Progenitor cell of endocrine pancreas (in vitro differentiated cells): ENCODE measurements at places on chromosomes 5 and 9. TPM values are rescaled to one million over a fixed set of nuclear protein-coding genes. Genes with fewer than 3 reads are reported as not detected.

DNA sequence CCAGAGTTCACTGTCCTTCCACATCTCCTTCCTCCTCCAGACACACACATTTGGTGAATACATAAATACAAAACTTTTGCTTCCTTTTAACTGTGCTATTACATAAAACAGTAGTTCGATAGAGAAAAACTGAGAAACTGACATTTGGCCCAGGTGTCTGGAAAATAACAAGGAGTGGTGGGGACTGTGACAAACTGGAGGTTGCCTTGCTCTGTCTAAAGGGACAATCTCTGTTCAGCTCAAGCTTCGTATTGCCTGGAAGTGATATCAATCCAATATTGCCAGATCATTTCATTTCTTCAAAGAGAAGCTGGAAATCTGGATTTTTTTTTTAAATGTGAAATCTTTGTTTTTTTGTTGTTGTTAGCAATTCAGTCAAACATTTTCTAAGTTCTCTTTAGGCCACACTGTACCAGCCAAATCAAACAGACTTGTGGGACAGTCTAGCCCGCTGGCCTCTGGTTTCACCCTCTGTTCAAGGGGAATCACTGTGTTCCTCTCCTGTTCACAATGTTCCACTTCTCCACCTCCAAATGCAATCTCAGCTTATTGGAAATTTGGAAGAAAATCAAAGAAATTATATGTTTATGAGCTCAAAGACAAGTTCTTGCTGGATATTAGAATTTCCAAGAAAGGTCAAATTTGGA, 612.5 kb downstream of the KIF4B start:
- H3K4me1 ChIP-seq: peaks cover 5% of the 10 kb centered on the region
- H3K27me3 ChIP-seq: peaks cover 38% of the 10 kb centered on the region
- DNase-seq: no peak
- H3K36me3 ChIP-seq: no peaks in the 10 kb centered on the region

DNA sequence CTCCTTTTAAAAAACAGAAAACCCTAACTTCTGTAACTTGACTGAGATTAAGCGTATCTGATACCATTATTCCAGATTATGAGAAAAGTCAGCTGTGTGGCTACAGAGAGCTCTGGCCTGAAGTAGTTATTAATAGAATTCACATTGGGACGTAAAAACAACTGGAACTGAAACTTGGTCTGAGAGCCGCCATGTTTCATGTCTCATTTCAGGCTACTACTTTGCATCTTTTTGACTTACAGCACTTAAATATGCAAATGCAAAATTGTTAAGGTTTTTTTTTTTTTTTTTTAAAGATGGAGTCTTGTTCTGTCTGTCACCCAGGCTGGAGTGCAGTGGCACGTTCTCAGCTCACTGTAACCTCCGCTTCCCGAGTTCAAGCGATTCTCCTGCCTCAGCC, 25.2 kb downstream of the MAP3K1 start:
- no peak overlapping the region for H3K27ac ChIP-seq
- no peaks in the 10 kb centered on the region for H3K36me3 ChIP-seq
- H3K4me3 ChIP-seq: no peak overlapping the region

DNA sequence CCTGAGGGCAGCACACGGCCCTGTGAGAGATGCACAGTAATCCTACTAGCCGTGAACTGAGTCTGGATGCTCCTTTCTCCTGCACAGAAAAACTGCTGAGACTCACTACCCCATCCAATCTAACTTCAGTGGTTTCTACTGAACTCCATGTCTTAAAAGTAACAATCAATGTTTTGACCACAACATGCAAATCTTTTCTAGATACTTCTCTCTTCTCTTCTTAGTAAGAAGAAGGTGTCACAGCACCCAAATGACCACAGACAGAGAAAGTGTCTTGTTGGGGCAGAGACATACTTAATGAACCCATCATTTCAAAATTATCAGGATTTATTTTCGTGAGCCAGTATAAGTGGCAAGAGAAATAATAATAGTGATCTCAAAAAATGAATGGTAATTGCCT, 285.8 kb upstream of the MEF2C start:
- H3K4me1 ChIP-seq: no peaks in the 10 kb centered on the region
- H3K27ac ChIP-seq: no peak overlapping the region
- H3K4me3 ChIP-seq: no peak overlapping the region
- H3K27me3 ChIP-seq: no peaks in the 10 kb centered on the region
- no peaks in the 10 kb centered on the region for H3K36me3 ChIP-seq

DNA sequence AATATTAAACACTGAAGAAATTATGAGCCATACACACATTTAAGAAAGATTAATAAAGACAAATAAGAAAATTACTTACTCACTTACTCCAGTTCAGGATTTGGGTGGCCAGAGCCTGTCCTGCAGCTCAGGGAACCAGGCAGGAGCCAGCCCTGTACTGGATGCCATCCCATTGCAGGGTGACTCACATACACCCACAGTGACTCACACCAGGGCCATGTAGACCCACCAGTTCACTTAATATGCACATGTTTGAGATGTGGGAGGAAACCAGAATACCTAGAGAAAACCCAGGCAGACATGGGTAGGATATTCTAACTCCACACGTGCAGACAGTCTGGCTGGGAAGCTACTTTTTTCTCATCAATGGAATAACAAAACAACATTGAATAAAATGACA, 49.6 kb upstream of the ADRB2 start:
- no peak overlapping the region for H3K4me3 ChIP-seq
- no peaks in the 10 kb centered on the region for H3K36me3 ChIP-seq
- no peaks in the 10 kb centered on the region for H3K27me3 ChIP-seq
- H3K4me1 ChIP-seq: no peaks in the 10 kb centered on the region
- DNase-seq: no peak
- no peak overlapping the region for H3K27ac ChIP-seq

- H3K4me1 ChIP-seq: no peaks in the 10 kb centered on the region
- H3K27ac ChIP-seq: no peak overlapping the region
- H3K4me3 ChIP-seq: no peak overlapping the region
- no peak for DNase-seq
Measured at GRCh38 chr9:19473605-19474004, 64.8 kb downstream of the ACER2 start.

DNA sequence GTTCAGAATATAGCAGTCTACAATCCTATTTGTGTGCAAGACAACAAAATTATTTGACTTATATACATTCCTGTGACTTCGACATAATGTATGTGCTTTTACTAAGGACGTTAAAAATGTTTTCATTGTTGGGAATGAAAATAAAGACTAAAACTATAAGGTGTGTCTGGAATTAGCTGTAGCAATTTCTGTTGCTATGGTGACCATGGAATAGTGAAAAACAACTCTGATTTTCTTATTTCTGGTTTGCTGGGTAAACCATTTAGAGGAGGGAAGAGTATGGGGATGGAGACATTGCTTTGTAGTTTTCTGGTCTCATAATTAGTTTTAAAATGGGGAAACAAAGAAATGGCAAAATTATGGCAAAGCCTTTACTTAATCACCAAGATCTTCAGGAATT, 343.2 kb downstream of the SEMA5A start:
- H3K27me3 ChIP-seq: no peaks in the 10 kb centered on the region
- H3K4me3 ChIP-seq: no peak overlapping the region
- no peak overlapping the region for H3K27ac ChIP-seq
- H3K4me1 ChIP-seq: no peaks in the 10 kb centered on the region

FOXD4L5 gene
- 0.24 and 0.29 TPM in 2 replicates for total RNA-seq

GRCh38 chr5:51414516-51414915, 31.3 kb downstream of the ISL1 start:
- no peak overlapping the region for H3K4me3 ChIP-seq
- H3K36me3 ChIP-seq: no peaks in the 10 kb centered on the region
- peaks cover 20% of the 10 kb centered on the region for H3K27me3 ChIP-seq

DNA sequence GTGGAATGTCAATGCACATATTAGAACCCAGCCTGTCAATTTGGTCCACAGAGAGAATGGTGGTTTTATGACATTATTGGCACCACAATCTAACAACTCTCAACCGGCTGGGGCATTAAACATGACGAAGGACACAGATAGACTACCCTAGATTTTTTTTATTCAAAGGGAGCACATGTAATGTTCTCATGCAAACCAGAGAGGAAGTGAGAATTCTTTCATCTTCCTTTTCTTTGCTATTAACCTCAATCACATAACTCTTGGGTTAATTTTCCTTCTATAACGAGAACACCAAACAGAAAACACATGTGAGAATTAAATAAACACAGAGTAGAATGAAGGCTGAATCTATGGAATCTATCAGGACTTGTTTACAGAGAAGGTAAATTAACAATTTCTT, 94.9 kb upstream of the TNC start:
- peaks cover 9% of the 10 kb centered on the region for H3K27me3 ChIP-seq
- no peak overlapping the region for H3K27ac ChIP-seq
- no peak overlapping the region for H3K4me3 ChIP-seq
- peaks cover 6% of the 10 kb centered on the region for H3K4me1 ChIP-seq
- H3K36me3 ChIP-seq: no peaks in the 10 kb centered on the region

DNA sequence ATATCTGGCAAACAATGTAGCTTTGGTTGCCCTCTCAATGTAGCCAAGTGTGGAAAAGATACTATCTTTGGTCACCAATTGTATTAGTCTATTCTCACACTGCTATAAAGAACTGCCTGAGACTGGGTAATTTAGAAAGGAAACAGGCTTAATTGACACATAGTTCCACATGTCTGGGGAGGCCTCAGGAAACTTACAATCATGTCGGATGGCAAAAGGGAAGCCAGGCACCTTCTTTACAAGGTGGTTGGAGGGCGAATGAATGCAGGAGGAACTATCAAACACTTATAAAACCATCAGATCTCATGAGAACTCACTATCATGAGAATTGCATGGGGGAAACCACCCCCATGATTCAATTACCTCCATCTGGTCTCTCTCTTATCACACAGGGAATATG, 133.1 kb upstream of the TBCA start:
- H3K4me1 ChIP-seq: no peaks in the 10 kb centered on the region
- H3K36me3 ChIP-seq: no peaks in the 10 kb centered on the region
- no peak for DNase-seq
- peaks cover 18% of the 10 kb centered on the region for H3K27me3 ChIP-seq
- H3K27ac ChIP-seq: no peak overlapping the region
- H3K4me3 ChIP-seq: no peak overlapping the region

GPR107 gene
- 46.7 and 48.7 TPM in 2 replicates for total RNA-seq

DNA sequence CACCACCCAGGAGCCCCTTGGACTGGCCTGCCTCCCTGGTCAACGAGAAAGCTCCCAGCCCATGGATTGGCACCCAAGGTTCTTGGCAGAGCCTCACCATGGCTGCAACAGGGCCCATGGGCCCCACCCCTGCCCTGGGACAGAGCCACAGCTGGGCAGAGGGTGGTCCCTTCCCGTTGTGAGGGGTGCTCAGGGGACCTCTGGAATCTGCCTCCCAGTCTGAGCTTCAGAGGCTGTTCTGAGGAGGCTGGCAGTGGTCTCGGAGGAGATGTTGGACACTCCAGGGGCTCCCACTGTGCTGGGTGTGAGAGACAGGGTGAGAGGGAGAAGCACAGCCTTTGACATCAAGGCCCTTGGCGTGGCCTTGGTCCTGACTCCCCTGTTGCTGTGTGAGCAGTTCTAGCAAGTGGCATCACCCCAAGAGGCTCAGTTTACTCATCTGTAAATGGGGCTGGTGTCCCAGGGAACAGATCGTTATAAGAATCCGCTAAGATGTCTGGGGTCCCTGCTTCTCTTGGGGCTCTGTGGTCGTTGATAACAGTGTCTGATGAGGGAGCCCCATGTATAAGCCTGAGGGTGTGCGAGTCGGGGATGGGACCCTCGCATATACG, 33.0 kb downstream of the LHX3 start:
- no peak overlapping the region for H3K4me3 ChIP-seq
- no peaks in the 10 kb centered on the region for H3K36me3 ChIP-seq
- H3K27me3 ChIP-seq: peaks cover 11% of the 10 kb centered on the region
- H3K27ac ChIP-seq: peak overlapping the region; percentile 91
- no peak for DNase-seq

C1QTNF2 gene
- total RNA-seq: 0.11 and 0.14 TPM in 2 replicates

DNA sequence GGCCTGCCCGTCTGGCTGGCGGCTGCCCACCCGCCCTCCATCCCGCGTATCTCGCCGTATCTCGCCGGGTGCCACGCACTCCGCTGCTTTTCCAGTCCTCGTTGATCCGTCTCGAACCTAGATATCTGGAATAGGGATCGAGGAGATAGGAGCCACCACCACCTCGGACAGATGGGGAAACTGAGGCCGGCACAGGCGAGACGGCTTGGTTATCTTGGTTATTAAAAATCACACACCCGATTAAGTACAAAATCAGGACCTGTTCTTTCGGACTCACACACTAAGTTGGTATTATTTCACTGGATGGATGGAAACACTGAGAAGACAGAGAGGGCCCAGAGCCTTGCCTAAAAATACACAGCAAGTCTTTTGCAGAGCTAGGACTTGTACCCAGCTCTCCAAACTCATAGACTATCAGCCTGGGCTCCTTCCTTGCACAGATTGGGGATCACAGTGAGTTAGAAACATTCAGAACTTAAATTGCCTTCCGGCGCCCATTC, 678 bp downstream of the SLC26A2 start:
- H3K27ac ChIP-seq: peak overlapping the region; percentile 54
- H3K36me3 ChIP-seq: no peaks in the 10 kb centered on the region
- DNase-seq: no peak
- H3K4me1 ChIP-seq: peaks cover 10% of the 10 kb centered on the region
- H3K4me3 ChIP-seq: peak overlapping the region; percentile 82
- H3K27me3 ChIP-seq: no peaks in the 10 kb centered on the region

- H3K36me3 ChIP-seq: peaks cover 8% of the 10 kb centered on the region
- peaks cover 32% of the 10 kb centered on the region for H3K4me1 ChIP-seq
- H3K27ac ChIP-seq: peak overlapping the region; percentile 92
- DNase-seq: no peak
- peak overlapping the region; percentile 84 for H3K4me3 ChIP-seq
Measured at GRCh38 chr9:34647084-34647403, 569 bp downstream of the GALT start.

DNA sequence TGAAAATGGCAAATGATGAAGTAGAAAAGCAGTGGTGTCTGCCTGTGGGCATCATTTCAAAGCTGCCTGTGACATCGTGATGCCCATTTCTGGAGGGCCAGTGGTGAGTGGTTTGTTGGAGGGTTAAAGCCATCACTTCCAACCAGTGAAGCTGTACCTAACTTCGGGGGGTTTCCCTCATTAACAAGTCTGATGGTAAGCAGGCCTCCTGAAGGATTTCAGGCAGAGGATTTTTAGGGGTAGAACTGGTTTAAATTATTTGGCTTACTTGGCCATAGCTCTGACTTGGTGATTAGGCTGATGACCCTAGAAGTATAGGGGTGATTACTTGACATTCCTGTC, 10.7 kb downstream of the TNFAIP8 start:
- peaks cover 1% of the 10 kb centered on the region for H3K36me3 ChIP-seq
- H3K4me3 ChIP-seq: no peak overlapping the region
- H3K27me3 ChIP-seq: no peaks in the 10 kb centered on the region
- H3K27ac ChIP-seq: no peak overlapping the region
- no peak for DNase-seq
- peaks cover 4% of the 10 kb centered on the region for H3K4me1 ChIP-seq

C5orf58 gene
- total RNA-seq: not detected in 2 replicates

RANBP17 gene
- 21.8 and 32.8 TPM in 2 replicates for total RNA-seq

- H3K4me1 ChIP-seq: no peaks in the 10 kb centered on the region
- H3K4me3 ChIP-seq: no peak within 1 kb of the TSS
- no peaks in the 10 kb centered on the region for H3K27me3 ChIP-seq
- H3K27ac ChIP-seq: peak within 1 kb of the TSS; percentile 93
- peaks cover 63% of the 10 kb centered on the region for H3K36me3 ChIP-seq
- DNase-seq: no peak
Measured at GRCh38 chr5:141430332-141431113, at the start of gene PCDHGA12. TSS of gene PCDHGA12 (plus strand) at chr5:141430507. CDS start at chr5:141430760, 253 bp downstream.

- peaks cover 2% of the 10 kb centered on the region for H3K36me3 ChIP-seq
- H3K27me3 ChIP-seq: no peaks in the 10 kb centered on the region
- peak overlapping the region; percentile 76 for H3K27ac ChIP-seq
- DNase-seq: no peak
Measured at GRCh38 chr9:694403-695154, 146.9 kb upstream of the DMRT1 start.

GRCh38 chr9:29437526-29437925, 1864.2 kb upstream of the C9orf72 start:
- H3K4me1 ChIP-seq: peaks cover 19% of the 10 kb centered on the region
- no peaks in the 10 kb centered on the region for H3K27me3 ChIP-seq
- no peak overlapping the region for H3K4me3 ChIP-seq

TSC1 gene
- total RNA-seq: 65.4 and 69.0 TPM in 2 replicates
